Hematopoietic multipotent progenitor cell treated with erythropoietin and hydrocortisone succinate and interleukin-3 and kit ligand, for 4 days (in vitro differentiated cells): ENCODE measurements at places on chromosomes 6 and 20.

GRCh38 chr6:16049168-16049567, 79.7 kb upstream of the MYLIP start:
- DNase-seq, result no peak

DNA sequence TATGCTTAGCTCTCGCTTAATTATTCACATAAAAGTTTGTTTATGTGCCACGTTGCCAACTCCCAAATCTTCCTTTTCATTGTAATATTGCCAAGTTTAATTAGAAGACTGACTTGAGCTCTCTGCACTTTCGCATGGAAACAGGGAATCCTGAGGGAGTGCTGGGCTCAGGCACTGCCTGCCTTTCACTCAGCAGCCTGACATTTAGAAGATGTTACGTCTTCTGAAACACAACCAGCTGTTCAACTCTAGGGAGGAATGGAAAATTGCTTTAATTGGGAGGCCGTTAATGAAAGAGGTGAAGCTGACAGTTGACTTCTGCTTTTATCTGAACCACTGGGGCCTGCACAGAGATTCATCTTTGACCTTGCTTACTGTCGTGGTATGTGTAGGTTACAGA, 77.4 kb upstream of the MTHFD1L start:
- DNase-seq, result no peak

GRCh38 chr6:161056451-161056850, 64.9 kb downstream of the MAP3K4 start:
- DNase-seq, result no peak

GRCh38 chr6:105313211-105313610, 89.7 kb downstream of the PREP start:
- DNase-seq, result no peak

GRCh38 chr20:40945754-40946450, 82.7 kb upstream of the TOP1 start:
- peak; percentile 69 for DNase-seq

GRCh38 chr20:43448748-43449535, 8.8 kb upstream of the SRSF6 start:
- peak; percentile 80 for DNase-seq

DNA sequence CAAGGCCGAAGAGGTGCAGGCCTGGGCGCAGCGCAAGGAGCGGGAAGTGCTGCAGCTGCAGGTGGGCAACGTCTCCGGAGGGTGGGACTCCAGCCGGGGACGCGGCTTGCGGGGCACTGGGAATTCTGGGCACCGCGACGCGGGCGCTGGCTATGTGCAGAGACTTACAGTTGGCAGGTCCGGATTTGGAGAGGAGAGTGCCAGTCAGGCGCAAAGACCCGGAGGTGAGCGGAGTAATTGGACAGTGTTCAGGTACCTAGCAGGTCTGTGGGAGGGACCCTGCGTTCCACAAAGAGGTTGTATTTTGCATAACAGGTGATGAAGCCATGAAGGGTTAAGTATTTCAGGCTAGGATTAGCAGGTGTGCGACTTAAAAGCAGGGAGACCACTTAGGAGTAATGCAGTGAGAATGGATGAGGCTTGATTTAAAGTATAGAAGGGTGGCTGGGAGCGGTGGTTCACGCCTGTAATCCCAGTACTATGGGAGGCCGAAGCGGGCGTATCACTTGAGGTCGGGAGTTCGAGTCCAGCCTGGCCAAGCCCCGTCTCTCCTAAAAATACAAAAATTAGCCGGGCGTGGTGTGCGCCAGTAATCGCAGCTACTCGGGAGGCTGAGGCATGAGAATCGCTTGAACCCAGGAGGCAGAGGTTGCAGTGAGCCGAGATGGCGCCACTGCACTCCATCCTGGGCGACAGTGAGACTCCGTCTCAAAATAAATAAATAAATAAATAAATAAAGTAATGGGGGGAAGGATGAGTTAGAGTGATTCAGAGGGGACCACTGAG, 1.0 kb downstream of the MRPS26 start:
- DNase-seq, result no peak

- no peak for DNase-seq
Observed at GRCh38 chr6:63673692-63674091, 38.1 kb downstream of the PHF3 start.

- DNase-seq, result peak; percentile 13
Observed at GRCh38 chr6:122222761-122223160, 176.7 kb upstream of the HSF2 start.

GRCh38 chr6:41638935-41639808, 904 bp downstream of the MDFI start:
- no peak for DNase-seq

- DNase-seq, result no peak
Observed at GRCh38 chr6:125904871-125905270, 51.7 kb upstream of the HINT3 start.

DNA sequence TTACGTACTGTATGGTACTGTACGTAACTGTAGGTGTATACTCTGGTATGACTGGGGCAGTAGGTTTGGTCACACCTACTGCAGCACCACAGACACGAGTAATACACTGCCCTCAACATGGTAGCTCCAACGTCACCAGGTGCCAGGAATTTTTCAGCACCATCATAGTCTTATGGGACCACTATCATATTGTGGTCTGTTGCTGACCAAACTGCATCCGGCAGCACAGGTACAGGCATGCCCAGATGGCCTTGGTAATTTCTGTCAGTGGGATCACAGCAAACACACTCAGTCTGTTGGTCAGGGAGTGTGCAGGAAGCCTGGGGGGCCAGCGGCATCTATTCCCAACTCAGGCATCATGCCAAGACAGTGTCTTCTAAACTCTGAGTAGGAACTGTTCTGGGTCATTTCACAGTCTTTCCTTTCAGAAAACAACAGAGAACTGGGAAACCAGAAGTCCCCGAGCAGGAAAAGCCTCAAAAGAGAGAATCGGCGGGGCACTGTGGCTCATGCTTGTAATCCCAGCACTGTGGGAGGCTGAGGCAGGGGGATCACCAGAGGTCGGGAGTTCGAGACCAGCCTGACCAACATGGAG, 5.8 kb downstream of the YTHDF1 start:
- DNase-seq, result no peak
